ENCODE measurements at places on chromosomes 4 and X.
A peak's percentile ranks its signal among the peaks of the same experiment; 100 is the strongest.

DNA sequence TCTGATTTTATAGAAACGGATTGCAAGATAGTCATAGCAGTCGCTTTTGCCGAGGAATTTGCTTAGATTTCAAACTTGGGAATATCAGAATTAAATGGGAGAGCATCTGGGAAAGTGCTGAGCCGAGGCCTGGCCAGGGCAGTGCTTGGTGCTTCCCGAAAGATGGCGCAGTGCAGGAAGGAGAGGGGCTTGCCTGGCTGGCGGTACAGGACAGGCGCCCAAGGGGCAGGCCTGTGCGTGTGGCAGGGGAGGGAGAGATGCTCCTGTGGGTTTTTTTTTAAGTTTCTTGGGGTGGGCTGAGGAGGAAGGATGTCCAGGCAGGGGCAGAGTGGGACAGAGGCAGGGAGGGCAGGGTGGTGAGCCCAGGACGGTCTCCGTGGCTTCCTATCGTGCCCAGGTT is 241.1 kb downstream of the AFAP1 start:
- DNase-seq, result no peak

GRCh38 chrX:20378233-20378920 is 111.7 kb upstream of the RPS6KA3 start:
- peak; percentile 68 for DNase-seq

GRCh38 chrX:54452920-54453319 is 12.7 kb downstream of the TSR2 start:
- DNase-seq, result no peak

- DNase-seq, result no peak
Observed at GRCh38 chrX:79444694-79445210, 77.6 kb upstream of the ITM2A start.

GRCh38 chrX:65926095-65927019 is 113.5 kb downstream of the VSIG4 start:
- DNase-seq, result no peak

- no peak for DNase-seq
Observed at GRCh38 chr4:104915864-104916263, 230.8 kb upstream of the TET2 start.

DNA sequence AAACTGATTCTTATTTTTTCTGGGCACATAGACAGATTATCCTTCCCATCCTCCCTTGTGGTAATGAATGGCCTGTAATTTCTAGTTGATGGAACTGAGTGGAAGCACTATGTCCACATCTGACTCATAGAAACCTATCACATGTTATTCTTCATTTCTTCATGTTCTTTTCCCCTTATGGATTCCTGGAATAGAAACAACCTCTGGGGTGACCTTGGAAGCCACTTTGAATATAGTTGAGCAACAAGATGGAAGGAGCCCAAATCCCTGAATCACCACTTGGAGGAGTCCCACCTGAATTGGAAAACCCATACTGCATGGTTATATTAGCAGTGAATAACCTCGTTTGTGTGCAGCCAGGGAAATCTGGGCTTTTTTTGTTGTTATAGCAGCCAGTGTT is 137.8 kb downstream of the MID1IP1 start:
- no peak for DNase-seq

DNA sequence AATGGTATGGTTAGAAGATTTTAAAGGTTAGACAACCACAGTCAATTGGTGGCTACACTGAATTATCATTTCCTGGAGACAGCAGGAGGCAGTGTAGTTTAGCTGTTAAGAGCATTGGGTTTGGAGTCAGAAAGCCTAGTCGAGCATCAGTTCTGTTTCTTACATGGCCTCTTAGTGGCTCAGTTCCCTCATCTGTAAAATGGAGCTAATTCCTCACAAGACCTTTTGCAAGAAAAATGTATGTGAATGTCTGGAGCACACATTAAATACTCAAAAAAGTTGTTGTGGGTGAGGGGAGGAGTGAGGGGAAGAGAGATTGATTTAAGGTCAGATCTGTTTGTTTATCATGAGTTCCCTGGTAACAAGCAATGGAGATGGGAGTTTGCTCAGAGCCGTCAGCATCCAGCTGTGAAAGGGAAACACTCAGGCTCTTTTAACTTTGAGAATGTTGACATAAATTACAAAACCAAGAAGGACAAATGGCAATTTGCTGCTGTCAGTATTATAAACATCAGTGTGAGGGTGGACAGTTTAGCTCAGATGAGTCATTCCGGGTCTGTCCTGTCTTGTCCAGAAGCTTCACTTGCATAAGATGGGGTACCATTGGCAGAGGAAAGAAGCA is 98.2 kb upstream of the PGRMC2 start:
- peak; percentile 79 for DNase-seq

- DNase-seq, result no peak
Observed at GRCh38 chr4:18880871-18881270, 859.3 kb upstream of the LCORL start.

GRCh38 chr4:40745285-40745984 is 4.3 kb upstream of the NSUN7 start:
- DNase-seq, result no peak

Data from kidney glomerular epithelial cell (primary cell).